NCI-H446 treated with DMSO at 0.1 percent for 48 hours (cell line): ENCODE measurements at places on chromosomes 2 and 18.

GRCh38 chr2:666441-666840 lies 10.8 kb downstream of the TMEM18 start:
- DNase-seq, result no peak

- DNase-seq, result no peak
These were observed 687.8 kb upstream of the FANCL start for GRCh38 chr2:58928973-58929372.

- DNase-seq, result peak; percentile 31
These were observed 175.8 kb downstream of the IRS1 start for GRCh38 chr2:226623587-226624368.

GRCh38 chr2:43605079-43605655 lies 9.3 kb upstream of the THADA start:
- peak; percentile 3 for DNase-seq

DNA sequence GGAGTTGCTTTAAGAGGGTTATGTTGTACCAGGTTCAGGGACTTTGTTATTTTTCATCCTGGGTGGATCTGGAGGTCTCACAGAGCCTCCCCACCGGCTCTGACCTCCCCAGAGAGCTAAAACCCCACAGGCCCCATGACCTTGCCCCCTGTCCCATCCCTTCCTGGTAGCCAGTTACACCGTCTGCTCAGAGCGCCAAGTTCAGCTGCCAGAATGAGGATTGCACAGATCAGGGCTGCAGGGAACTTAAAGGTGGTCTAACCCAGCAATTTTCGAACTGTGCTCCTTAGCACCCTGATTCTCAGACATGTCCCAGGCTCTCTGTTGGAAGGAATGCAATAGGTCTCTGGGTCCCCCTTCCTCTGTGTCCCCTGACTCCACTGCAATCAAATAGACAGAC lies 32.1 kb downstream of the ATOH8 start:
- DNase-seq, result no peak

GRCh38 chr18:63405986-63406385 lies 16.3 kb downstream of the VPS4B start:
- no peak for DNase-seq

- DNase-seq, result no peak
These were observed 8.4 kb downstream of the NCAPH start for GRCh38 chr2:96344011-96344410.

- DNase-seq, result no peak
These were observed 9.8 kb upstream of the MREG start for GRCh38 chr2:216023055-216023648.

GRCh38 chr2:61906186-61906470 lies 654 bp downstream of the COMMD1 start:
- DNase-seq, result no peak

DNA sequence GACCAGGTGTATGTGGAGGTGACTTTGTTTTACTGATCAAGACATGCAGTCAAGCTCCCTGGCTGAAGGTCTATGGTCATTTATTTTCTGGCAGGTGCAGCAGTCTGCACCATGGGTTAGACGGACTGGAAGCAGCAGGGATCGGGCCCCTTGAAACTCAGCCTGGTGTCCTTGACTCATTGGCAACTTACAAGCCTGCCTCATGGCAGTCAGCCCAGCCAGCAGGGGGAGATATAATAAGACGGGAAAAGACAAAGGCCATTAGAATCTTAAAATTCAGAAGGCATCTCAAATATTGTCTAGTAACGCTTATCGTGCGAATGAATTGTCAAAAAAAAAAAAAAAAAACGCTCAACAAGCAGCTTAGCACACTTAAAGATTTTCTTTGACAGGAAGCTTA lies 308.2 kb downstream of the EN1 start:
- DNase-seq, result no peak

DNA sequence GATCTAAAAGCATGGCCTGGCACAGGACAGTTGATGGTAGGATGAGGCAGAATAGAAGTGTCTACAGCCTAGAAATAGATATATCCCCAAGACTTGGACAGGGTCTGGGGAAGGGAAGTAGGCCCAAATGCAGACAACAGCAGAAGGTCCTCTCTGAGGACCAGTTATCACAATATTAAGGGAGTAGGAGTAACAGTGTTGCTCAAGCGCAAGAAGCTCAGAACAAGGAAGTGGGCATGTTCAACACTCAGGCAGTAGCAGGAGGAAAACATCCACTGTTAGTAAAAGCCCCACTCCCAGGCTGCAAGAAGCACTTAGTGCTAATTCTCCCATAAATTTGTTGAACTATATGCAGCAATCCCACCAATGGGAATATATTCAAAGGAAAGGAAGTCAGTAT lies 314.7 kb downstream of the METTL4 start:
- no peak for DNase-seq

DNA sequence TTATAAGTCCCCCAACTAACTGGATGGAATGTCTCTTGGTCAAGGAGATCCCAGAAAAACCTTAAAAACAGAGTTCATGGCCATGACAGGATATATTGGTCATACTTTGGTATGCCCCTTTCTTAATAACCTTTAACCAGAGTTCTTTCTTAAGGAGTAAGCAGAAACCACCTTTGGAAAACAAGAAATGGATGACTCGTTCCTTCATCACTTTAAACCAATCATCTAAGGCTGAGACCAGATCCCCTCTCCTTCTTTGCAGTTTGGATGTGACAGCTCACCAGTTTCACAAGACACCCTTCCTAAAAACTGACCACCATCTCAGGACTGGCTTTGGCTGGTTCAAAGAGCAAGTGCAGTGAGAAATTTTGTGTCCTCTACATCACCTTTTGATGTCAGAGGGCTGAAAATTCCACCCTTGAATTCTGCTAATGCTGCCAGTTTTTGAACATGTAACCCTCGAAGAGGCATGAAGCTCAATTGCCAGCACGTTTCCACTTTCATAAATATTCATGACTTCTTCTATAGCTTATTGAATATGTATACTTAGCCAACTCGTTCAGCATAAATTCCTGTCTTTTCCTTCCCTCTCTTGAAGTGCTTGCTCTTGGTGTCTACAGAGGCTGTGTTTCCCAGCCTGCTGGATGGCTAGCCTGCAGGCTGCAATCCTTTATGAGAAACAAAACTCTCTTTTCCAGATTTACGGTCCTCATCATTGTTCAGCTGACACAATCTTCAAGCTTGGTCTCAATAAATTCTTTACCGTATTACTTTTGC lies 1323.5 kb upstream of the TMEFF2 start:
- DNase-seq, result no peak

- DNase-seq, result no peak
These were observed 195.9 kb upstream of the DTNA start for GRCh38 chr18:34514238-34514637.

DNA sequence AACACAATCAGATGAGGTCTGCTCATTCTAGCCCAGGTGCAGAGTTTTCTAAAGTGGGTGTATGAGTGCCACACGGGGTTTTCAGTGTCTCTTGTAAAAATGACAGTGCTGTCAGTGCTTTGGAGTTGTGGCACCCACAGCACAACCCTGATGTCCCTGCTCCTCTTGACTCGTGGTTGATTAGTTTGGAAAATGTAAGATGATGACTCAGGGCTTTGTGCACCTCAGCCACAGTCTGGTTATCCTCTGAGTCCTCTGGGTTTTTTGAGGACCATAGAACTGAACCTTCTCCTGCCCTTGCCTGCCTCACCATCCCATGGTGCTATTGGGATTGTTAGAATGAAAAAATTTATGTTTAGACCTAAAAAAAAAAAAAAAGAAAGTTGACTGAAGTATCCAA lies 105.6 kb downstream of the MYO1B start:
- DNase-seq, result no peak

DNA sequence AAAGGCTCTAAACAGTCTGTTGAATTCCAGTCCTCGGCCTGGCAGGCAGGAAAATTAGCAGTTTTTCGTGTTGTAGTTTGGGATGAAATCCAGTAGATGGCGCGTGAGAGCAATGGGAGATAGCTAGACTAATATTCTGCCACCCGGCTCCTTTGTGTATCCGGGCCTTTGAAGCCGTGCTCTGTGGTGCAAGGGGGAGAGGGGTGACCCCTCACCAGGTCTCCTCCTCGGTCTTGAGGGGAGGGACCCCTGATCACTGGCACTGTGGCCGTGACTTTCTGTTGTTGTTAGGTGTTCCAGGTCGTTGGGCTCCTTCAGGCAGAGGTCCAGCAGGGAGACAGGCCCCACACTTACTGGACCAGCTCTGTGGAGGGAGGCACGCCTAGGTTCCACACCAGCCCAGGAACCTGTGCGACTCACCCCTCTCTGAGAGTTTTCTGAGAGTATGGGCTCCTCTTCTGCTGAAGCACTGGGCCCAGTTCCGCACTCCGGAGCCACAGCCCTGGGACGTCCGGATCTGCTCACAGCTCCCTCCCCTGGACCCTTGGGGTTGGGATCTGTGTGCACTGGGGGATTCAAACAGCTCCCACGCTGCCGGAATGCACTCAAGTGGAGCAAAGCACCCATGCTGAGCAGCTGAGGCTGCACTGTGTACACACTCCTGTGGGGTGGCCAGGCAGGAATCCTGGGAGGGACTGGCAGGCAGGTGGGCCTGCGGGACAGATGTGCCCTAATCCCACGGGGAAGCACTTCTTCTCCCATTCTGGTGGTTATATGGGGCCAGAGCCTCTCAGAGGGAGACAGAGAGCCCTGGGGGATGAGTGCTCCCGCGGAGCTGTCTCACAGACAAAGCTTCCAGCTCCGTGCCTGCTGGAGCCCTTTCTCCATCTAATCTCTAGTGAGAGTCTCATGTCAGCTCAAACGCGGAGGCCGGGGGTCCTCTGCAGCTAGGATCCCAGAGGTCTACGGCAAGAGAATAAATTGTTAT lies 8.8 kb downstream of the GKN2 start:
- DNase-seq, result peak; percentile 51

DNA sequence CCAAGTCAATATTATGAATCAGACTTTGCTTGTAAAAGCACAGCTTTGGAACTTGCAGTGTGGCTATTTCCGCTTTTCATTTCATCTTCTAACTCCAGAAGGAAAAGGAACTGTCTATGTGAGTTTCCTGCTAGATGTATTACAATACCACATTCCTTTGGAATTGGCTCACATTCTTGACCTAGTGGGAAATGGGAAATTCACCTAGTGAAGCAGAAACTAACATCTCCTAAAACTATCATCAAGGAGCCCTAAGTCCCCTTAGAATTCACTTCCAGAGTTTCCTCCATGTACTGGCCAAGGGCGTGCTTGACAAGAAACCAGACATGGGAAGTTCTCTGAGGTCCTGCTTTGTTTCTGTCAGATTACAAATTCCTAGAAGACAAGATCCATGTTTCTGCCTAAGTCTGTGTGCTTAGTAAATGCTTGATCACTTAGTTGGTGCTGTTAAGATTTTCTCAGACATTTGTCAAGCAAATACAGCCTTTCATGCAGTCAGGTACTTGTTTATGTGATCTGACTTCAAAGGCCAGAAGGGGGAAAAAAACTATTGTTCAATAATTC lies 275.7 kb upstream of the FN1 start:
- no peak for DNase-seq

DNA sequence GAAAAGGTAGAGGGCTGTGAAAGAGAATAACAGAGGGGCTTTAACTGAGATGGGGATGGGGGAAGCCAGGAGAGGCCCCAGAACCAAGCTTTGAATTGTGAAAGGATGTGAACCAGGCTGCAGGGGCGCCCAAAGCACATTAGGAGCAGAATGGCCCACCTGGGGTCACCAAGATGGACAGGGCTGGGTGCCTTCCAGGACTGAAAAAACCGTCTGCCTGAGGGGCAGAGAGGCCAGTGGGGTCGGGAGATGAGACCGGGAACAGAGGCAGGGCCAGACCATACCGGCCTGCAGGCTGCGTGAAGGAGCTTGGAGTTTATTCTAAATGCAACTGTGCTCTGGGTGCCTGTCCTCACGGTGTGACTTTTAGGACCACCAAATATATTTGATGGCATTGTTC lies 29.1 kb upstream of the FAM136A start:
- DNase-seq, result no peak

GRCh38 chr18:55078303-55078932 lies 119.2 kb upstream of the CCDC68 start:
- DNase-seq, result no peak

DNA sequence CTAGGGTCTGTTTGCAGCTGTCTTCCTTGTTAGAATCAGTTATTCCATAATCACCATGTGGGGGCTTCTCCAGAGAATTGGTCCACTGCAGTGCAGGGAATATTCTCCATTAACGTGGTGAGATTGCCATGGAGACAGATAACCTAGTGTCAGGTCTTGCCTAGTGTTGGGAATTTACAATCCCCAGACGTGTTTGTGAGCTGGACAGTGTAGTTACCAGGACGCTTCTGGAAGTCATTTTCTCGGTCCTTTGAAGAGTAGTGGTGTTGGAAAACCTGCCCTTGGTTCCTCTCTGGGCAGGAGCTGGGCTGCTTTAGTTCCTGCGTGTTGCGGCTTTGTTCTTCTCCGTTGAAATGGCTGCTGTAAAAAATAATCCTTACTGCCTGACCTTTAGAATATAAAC lies 68.8 kb upstream of the LYPD6B start:
- DNase-seq, result no peak

- no peak for DNase-seq
These were observed 405.0 kb downstream of the PID1 start for GRCh38 chr2:228866044-228866443.

DNA sequence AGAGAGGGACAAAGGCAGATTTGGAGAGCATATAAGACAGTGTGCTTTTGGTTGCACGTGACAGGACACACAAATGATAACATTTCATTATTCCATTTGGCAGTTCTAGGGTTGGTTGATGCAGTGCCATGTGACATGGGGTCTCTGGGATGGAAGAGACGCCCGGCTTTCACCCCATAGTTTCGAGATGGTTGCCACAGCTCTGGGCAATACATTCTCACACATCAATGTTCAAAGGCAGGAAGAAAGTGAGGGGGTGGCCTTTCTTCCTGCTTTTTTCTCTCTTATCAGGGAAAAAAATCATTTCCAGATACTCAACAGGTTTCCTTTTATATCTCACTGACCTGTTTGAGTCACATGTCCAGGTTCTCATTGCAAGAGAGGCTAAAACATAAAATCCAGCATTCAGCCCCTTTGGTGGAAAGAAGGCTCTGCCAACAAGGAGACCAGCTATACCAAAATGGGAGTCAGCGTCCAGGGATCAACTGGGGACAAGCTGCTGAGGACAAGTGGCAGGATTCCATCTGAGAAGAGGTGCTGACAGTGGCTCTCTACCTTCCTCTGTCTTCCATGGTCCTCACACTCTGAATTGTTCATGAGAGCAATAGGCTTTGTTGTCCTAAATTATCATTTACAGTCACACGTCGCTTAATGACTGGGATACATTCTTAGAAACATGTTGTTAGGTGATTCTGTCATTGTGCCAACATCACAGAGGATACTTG lies 29.1 kb upstream of the ANKRD44 start:
- no peak for DNase-seq

DNA sequence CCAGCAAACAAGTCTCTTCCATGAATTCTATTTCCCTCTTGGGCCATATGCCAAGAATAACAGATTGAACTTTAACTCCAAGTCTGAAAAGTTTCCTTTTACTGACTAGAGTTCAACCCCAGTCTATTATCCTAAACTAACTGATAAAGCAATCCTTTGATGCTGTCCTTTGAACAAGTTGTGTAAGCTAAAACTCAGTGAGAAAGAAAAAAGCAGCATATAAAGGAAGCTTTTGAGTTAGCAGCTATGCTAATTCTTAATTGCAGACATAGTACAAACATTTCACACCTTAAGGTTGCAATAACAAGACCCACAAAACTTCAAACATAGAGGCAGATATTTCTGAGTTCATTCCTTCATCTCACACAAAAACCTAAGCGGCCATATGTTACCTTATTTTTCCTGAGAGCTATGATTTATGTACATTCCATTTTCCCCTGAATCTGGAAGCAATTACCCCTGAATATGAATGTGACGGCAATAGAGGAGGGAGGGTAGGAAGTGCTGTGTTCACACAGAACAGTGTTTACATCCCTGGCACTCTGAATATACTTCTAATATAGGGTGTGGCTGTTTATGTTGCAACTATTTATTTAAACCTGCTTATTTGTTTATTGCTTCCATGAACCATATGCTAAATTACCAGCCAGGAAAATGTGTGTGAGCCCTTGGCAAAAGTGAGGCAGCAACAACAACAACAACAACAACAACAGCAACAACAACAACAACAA lies 180.6 kb downstream of the IRS1 start:
- DNase-seq, result peak; percentile 79
